ENCODE measurements at places on chromosomes 2 and 18. TPM values are rescaled to one million over a fixed set of nuclear protein-coding genes. Genes with fewer than 3 reads are reported as not detected.

Gene CGREF1
- 1.2 TPM for total RNA-seq

Gene SMIM21
- not detected for total RNA-seq

Gene L3MBTL4
- not detected for total RNA-seq

Gene RBM45
- total RNA-seq = 23.8 TPM

Gene CFC1
- not detected for total RNA-seq

Gene GPAT2
- 11.9 TPM for total RNA-seq

Gene KLHL30
- 0.19 TPM for total RNA-seq

Gene KIAA2012
- not detected for total RNA-seq

Gene TPGS2
- 111 TPM for total RNA-seq

Gene TFCP2L1
- under 0.01 TPM for total RNA-seq

Gene ASPRV1
- 0.09 TPM for total RNA-seq

Gene STRN
- 17.7 TPM for total RNA-seq

Gene MEX3C
- 40.2 TPM for total RNA-seq

Gene HES6
- total RNA-seq = 2.3 TPM

Gene MATN3
- total RNA-seq = 0.85 TPM

Gene SCG2
- total RNA-seq = 0.38 TPM

Gene REG3G
- not detected for total RNA-seq

Gene IL1A
- 1.8 TPM for total RNA-seq

Gene BIN1
- 68.0 TPM for total RNA-seq

Gene ABCB6
- total RNA-seq = 51.1 TPM

Gene STRADB
- total RNA-seq = 26.5 TPM

Gene BMP10
- total RNA-seq = not detected

Gene LRRTM4
- not detected for total RNA-seq

Gene DPP4
- 5.0 TPM for total RNA-seq

Gene ERBB4
- total RNA-seq = under 0.01 TPM

Gene SLC4A1AP
- 26.7 TPM for total RNA-seq

Gene NAT8
- total RNA-seq = not detected

Gene GCG
- not detected for total RNA-seq

Gene OSBPL6
- 3.9 TPM for total RNA-seq

Gene WNT6
- not detected for total RNA-seq

Gene IL36G
- not detected for total RNA-seq

Gene C18orf63
- total RNA-seq = not detected

Gene STPG4
- total RNA-seq = 0.09 TPM

Gene TUBB6
- total RNA-seq = 1,207 TPM

Gene HOXD12
- total RNA-seq = not detected

Gene CACNB4
- 0.18 TPM for total RNA-seq

Gene EFR3B
- total RNA-seq = 0.28 TPM

Gene GPR39
- total RNA-seq = 0.38 TPM

Gene OXER1
- not detected for total RNA-seq

Gene SEPTIN10
- 125 TPM for total RNA-seq

Gene STARD6
- total RNA-seq = not detected

Gene SIX3
- not detected for total RNA-seq

Gene DNAH6
- total RNA-seq = under 0.01 TPM

Gene DNAJC27
- 1.6 TPM for total RNA-seq

Gene NT5DC4
- total RNA-seq = not detected

Measured in endothelial cell of coronary artery (primary cell).